ENCODE measurements at places on chromosomes 2 and 18.

DNA sequence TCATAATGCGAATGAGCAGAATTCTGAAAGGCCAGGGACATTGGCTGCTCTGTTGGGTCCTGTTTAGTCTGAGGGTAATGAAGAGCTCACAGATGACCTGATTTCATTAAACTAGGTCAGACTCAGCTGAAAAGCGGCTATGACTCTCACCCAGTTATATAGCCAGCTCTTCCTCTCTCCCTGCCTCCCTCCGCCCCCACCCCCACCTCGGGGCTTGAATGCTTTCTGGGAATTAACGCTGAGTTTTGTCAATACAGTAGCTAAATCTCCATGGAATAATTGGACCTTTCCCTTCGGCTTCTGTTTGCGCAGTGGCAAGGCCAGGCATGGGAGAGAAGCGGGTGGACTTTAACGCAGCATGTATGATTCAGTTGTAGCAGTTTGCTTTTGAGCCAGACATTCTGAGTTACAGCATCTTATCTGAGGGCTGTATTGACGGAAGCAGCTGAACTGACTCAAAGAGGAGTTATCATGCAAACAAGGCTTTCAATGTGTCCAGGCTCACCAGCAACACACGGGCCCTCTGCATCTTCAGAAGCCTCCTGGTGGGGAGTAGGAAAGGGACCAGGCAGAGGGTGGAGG is 110.6 kb downstream of the MYCN start:
- no peak for DNase-seq

GRCh38 chr2:239154971-239155805 is 245.6 kb downstream of the HDAC4 start:
- DNase-seq, result no peak

- no peak for DNase-seq
Observed at GRCh38 chr2:81249152-81249551, 944.6 kb upstream of the LRRTM1 start.

DNA sequence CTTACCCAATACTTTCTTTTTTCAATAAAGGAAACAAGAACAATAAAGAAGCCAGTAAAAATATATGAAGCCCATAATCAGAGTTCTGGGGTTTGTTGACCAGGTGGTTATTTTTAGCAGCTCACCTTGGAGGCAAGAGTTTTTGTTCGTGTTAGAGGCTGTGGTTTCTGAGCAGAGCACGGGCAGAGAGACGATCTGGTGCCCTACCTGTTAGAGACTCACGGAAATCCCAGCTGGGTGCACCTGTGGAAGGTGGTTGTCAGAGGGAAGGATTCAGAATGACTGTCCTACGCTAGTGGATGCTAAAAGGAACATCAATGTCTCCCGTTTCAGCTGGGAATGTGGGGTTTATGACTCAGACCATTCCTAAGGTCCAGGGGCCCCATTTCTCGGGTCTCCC is 87.6 kb downstream of the NRP2 start:
- DNase-seq, result no peak

DNA sequence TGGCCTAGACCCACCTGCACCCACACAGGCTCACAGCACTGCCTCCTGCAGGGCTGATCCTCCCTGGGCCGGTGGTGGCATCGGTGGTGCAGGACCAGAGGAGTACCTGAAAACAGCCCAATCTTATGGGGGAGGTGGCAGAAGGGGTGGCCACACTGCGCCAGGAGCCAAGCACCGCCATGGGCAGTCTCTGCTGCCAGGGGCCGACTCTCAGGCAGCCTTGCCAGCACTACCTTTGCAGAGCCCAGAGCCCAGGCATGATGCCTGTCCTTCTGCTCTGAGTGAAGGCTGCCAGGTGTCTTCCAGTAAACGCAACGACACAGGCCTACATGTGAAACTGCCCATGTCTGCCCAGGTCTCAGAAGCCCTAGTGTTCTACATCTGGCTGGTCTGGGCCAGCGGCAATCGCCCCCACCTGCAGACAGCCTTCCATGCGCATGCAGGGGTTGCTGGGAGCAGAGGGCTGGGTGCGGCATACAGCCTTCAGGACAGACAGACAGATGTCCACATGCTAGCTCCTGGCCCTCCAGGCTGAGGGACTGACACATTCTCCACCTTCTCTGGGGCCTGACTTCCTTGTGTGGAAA is 6.8 kb downstream of the HS6ST1 start:
- DNase-seq, result no peak

DNA sequence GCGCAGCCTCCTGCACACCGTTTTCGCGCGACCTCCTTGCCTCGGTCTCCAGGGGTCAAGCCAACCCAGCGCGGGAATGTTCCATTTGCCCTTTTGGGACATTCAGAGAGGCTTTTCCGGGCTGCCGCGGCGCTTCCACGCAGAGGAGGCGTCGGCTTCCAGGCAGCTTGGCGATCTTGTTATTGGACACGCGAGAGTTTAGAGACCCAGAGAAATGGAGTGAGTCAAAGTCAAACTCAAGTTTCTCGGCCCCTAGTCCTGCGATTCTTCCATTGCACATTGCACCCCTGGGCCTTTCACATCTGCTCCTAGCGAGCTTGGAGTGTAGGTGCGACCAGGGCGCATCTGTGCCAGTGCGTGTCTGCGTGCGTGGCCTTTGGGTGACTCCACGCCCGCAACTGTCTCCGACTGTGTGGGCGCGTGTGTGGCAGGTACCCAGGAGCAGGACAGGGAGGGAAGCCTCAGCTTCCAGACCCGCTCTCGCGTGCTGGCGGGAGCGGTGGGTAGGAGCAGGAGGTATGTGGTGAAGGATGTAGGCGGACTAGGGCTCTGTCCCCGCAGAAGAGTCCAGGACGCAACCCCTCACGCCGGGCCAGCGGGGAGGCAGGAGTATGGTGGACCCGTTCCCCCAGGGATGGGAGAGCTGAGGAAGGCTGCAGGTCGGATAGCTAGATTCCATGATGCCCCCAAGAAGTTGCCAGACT is 13.5 kb downstream of the SIX3 start:
- no peak for DNase-seq

GRCh38 chr18:61352611-61353010 is 19.4 kb downstream of the CDH20 start:
- DNase-seq, result no peak

Measured in SHP77 treated with DMSO at 0.1 percent for 48 hours (cell line).